Left renal cortex interstitium (tissue), 4 donors: ENCODE measurements at places on chromosomes 4 and X.

DNA sequence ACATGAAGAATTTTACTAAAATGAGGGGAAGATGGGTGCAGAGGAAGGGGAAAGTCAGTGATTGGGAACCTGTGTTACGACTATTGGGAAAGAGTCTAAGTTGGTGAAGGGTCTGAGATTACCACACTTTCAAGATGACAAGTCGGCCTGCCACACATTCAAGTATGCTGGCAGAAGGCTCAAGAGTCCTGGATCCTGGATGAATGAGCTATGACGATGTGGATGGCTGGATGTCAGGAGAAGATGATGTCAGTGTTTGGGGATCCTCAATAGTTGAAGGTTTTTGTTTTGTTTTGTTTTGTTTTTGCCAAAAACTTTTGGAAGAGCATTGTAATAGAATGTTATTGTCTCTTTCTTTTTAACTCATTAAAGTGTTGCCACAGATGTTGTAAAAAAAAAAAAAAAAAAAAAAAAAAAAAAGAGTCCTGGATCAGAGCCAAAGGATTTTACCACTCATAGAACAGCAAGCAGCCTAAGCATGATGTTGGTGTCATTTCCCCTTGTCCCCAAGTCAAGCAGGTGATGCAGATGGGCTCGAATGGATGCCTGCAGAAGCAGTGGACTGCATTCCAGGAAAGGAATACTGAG is 120.6 kb downstream of the REELD1 start:
- DNase-seq, result no peak

GRCh38 chr4:110867251-110867960 is 244.5 kb upstream of the PITX2 start:
- no peak for DNase-seq

DNA sequence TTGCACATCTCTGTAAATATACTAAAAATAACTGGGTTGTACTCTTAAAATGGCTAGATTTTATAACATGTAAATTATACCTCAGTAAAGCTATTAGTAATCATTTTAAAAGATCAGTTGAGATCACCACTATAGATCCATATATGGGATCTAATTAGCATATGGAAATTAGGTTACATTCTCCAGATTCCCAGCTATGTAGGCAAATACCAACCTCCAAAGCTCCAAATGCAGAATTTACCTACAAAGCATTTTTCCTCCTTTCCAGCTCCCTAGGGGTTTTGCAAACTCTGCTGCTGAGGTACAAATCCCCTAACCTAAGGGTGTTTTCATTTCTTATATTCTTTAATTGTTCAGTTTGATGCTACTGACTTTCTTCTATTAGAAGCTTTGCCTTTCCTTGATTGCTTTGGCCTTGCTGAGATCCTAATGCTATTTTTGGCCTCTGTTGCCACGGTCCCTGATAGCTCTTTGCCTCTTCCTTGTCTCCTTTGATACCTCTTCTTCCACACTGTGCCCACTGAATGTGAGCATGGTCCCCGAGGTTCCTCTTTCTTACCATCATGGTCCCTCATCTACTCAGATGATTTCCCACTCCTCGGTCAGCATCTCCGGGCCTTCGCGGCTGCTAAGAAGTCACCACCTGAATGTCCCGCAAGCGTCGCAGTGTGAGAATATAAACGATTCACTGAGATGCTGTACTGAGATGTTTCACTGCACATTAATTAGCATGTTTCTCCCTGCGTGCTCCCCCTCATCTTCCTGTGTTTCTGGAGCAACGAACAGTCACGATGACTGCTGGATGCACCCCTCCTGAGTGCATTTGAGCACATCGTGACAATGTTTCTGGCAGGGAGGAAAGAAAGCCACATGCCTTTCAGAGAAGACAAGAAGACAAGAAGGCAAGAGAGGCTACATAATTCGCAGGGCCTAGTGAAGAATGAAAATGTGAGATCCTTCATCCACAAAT is 23.8 kb downstream of the ENPP6 start:
- no peak for DNase-seq

GRCh38 chr4:123246085-123246484 is 150.5 kb upstream of the SPRY1 start:
- no peak for DNase-seq

DNA sequence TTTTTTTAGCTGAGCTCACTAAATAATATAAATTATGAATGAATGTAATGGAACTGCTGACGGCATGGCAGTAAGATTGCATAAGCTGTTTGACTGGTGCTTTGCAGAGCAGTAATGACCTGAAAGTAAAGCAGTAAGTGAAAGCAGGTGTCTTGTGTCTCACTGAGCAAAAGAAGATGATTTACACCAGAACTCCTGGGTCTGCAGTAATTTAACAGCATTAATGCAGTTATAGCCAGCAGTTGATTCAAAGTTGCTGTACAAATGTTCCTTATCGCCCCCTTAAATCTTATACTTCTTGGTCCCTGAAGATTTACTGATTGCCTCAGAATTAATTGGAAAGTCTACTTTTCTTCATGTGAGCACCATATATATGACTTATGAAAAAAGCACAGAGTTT is 187.7 kb downstream of the DCTD start:
- no peak for DNase-seq

GRCh38 chrX:129622757-129623301 is 31.9 kb downstream of the APLN start:
- DNase-seq, result no peak

- DNase-seq, result no peak
Observed at GRCh38 chr4:128247906-128248305, 39.7 kb downstream of the PGRMC2 start.

- DNase-seq, result no peak
Observed at GRCh38 chr4:77104791-77105540, 29.2 kb upstream of the CCNI start.

DNA sequence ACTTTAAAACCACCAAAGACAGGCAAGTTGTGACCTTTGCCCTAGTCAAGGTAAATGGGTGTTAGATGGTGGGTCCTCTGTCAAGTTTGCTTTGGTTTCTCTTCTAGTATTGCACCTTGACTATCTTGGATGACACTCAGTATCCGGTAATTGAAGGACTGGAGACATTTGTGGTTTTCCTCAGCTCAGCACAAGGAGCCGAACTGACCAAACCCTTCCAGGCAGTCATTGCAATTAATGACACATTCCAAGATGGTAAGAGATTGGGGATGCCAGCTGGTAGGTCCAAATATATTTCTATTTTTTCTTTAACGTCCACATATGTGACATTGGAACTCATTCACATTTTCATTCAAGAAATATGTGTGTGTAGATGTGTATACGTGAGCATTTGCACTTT is 69.3 kb upstream of the ANXA3 start:
- no peak for DNase-seq

- no peak for DNase-seq
Observed at GRCh38 chr4:6380746-6381410, 91.5 kb downstream of the PPP2R2C start.

DNA sequence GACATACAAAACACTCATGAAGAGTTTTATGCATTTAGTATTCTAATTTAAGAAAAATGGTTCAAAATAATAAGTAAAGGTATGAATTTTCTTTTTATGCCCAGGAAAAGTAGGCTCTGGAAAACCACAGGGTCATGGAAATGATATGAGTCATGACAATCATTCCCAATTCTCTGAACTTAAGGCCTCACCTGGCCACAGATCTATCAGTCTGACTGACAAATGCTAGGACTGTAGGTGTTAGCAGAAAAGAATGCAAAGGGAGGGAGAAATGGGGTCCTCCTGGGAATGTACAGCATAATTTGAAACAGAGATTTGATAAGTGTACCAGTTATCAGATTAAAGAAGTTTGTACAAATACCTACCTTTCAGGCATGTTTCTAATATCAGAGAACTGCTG is 270.5 kb upstream of the ARSJ start:
- no peak for DNase-seq

DNA sequence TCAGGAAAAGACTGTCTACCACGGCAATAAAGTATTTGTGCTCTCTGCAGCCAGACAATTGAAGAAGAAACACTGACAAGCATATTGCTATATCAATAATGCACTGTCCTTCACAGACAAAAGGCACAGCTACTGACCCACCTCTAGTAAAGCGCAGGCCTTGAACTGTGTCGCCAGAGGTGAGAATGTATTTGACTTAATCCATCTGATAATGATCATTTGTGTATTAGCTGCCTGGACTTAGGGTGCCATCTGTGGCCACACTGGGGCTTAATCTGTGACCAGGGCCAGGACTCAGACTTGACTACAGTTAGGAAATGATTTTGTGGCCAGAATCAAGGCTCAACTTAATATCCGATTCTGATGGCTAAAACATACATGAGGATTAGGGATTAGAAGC is 260.4 kb downstream of the SMARCA1 start:
- no peak for DNase-seq

- no peak for DNase-seq
Observed at GRCh38 chr4:40412866-40413795, 78.0 kb downstream of the CHRNA9 start.

GRCh38 chr4:148095346-148095923 is 346.8 kb downstream of the NR3C2 start:
- no peak for DNase-seq

GRCh38 chrX:70117738-70118137 is 15.5 kb upstream of the IGBP1 start:
- DNase-seq, result no peak

GRCh38 chr4:120263618-120264017 is 197.0 kb upstream of the MAD2L1 start:
- DNase-seq, result no peak

DNA sequence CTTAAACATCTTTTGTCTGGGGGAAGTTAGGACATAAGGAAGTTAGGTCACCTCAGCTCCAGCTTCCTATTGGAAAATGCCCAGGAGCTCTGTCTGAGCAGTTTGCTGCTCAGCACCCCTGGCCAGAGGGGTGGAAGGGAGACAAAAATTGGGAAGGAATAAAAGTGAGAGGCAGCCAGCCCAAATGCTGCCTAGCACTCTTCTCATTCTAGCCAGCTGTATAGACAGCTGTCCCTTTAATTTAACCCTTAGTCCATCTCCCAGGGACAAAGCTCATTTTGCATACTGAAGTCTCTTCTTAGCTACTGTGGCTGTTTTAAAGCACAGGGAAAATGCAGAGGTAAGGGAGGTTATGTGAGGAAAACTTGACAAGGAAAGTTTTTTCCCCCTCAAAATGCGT is 89.5 kb upstream of the CITED1 start:
- no peak for DNase-seq

DNA sequence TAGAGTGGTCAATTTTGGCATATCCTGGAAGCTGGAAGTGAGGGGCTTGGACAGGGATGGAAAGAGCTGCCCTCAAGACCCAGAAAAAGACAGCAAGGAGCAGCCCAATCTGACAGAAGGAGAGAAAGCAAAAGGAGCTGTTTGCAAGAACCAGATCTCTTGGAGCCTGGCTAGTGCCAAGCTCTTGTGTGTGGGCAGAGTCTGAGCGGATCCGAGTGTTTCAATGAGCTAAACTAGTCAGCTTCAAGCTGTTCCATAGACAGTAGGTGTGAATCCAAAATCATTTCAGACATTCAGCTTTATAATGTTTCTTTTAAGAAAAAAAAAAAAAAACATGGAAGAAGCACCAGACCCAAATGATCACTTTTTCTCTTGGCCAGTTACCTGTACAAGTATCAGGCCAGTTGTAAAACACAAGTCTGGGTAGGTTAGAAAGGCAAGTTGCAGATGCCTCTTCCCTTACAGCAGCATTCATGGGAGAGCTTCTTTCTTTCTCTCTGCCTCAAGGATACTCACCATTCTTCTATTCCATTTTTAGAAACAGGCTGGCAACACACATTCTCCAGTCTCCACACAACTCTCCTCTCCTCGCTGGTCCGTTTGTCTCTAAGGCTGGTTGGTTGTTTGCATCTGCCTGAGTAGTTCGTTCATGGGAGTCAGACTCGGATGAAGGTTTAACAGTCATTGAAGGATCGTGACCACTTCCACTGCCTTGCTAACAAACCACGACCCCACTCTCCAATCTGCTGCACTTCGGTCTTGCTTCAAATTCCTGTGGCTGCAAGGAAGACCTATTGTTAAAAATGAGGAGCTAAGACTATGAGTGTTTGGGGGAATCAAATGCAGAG is 105.2 kb upstream of the GATB start:
- no peak for DNase-seq

- no peak for DNase-seq
Observed at GRCh38 chrX:123617007-123617406, 115.8 kb downstream of the THOC2 start.

GRCh38 chr4:71732066-71732465 is 51.8 kb downstream of the GC start:
- no peak for DNase-seq
